Purkinje cell (primary cell): ENCODE measurements at places on chromosomes 5 and 9. TPM values are rescaled to one million over a fixed set of nuclear protein-coding genes. Genes with fewer than 3 reads are reported as not detected.

PTPA gene
- 13.9 and 22.8 TPM in 2 replicates for polyA plus RNA-seq

LCN15 gene
- not detected in 2 replicates for polyA plus RNA-seq

MORN5 gene
- 0.91 and 2.7 TPM in 2 replicates for polyA plus RNA-seq

SNX18 gene
- 3.8 and 5.8 TPM in 2 replicates for polyA plus RNA-seq

GRK6 gene
- 1.3 and 5.0 TPM in 2 replicates for polyA plus RNA-seq

ENTREP1 gene
- polyA plus RNA-seq, result 3.5 and 6.7 TPM in 2 replicates

NEUROG1 gene
- polyA plus RNA-seq, result not detected in 2 replicates

ANKRD55 gene
- polyA plus RNA-seq, result 0.15 and 1.8 TPM in 2 replicates

SOWAHA gene
- polyA plus RNA-seq, result 2.9 and 6.2 TPM in 2 replicates

PTGDS gene
- 67.9 and 135 TPM in 2 replicates for polyA plus RNA-seq

SCGB3A1 gene
- not detected in 2 replicates for polyA plus RNA-seq

ANKRD34B gene
- polyA plus RNA-seq, result not detected in 2 replicates

NR4A3 gene
- polyA plus RNA-seq, result 0.76 and 3.0 TPM in 2 replicates

IL4 gene
- polyA plus RNA-seq, result 0.71 TPM in 1 of 2 replicates, not detected in the other

IFNA2 gene
- 0.22 TPM in 1 of 2 replicates, not detected in the other for polyA plus RNA-seq

OGN gene
- polyA plus RNA-seq, result 13.1 and 31.8 TPM in 2 replicates
